ENCODE measurements at places on chromosomes 2 and 18.

- no peak for DNase-seq
Measured at GRCh38 chr2:228509021-228509420, 327.5 kb upstream of the SPHKAP start.

DNA sequence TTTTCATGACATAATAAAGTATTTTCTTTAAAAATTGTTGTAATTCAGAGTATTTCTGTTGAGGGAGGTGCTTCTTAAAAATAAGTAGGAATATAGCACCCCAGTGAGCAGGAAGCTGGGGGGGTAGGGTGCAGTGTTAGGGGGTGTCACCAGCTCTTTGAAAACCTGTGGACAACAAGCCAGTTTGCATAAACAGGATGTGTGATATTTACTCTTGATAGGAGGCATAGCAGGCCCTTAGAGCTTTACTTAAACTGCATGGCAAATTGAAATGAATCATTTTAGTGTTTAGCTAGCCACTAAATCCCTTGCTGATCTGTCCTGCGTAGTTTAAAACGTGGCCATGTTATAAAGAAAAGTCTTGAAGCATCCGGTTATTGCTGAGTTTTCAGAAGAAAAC, 8.4 kb downstream of the TGIF1 start:
- DNase-seq: no peak

DNA sequence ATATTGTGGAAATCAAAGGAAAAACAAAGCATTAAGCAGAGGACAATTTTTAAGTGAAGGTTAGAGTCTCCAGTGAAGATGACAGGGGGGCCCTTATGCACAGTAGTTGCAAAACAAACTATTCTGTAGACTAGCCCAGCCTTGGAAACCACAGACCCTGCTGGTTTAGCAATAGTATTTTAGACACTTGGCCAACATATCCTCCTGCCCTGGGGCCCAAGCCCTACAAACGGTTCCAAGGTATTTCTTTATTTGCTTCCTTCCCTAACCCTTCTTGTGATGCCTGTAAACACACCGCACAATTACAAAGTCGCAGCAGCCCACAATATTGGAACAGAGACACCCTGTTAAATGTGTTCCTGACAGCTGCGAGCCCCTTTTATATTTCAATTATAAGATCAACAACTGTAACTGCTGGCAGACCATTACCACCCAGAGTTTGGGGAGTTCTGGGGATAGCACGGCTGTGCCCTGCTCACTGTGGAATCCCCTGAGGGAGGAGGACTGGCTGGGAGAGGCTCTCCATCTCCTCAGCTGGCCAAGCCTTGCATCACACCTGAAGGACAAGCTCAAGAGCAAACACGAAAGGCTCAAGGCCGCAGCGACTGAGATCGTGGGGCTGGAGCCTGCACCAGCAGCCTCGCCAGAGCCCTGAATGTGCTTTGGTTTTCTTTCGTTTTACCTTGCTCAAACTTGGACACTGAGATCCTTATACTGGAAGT, 282.2 kb upstream of the ATP5MC3 start:
- DNase-seq: no peak

DNA sequence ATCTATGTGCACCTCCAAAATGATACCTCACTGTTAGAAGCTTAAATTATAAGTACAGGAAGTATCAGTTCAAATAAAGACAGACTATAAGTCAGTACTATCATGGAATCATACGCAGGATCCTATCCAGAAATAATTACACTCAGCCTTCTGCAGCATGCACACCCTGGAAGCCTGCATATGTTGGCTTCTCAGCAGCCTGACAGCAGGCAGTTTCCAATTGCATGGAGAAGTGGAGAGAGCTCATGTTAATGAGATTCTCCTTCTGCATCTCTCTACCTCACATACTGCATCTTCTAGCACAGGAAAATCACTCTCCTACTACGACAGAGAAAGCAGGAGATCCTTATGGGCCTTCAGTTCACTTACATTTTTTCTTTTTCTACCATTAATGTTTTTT, 20.5 kb downstream of the NR4A2 start:
- DNase-seq: peak; percentile 49

DNA sequence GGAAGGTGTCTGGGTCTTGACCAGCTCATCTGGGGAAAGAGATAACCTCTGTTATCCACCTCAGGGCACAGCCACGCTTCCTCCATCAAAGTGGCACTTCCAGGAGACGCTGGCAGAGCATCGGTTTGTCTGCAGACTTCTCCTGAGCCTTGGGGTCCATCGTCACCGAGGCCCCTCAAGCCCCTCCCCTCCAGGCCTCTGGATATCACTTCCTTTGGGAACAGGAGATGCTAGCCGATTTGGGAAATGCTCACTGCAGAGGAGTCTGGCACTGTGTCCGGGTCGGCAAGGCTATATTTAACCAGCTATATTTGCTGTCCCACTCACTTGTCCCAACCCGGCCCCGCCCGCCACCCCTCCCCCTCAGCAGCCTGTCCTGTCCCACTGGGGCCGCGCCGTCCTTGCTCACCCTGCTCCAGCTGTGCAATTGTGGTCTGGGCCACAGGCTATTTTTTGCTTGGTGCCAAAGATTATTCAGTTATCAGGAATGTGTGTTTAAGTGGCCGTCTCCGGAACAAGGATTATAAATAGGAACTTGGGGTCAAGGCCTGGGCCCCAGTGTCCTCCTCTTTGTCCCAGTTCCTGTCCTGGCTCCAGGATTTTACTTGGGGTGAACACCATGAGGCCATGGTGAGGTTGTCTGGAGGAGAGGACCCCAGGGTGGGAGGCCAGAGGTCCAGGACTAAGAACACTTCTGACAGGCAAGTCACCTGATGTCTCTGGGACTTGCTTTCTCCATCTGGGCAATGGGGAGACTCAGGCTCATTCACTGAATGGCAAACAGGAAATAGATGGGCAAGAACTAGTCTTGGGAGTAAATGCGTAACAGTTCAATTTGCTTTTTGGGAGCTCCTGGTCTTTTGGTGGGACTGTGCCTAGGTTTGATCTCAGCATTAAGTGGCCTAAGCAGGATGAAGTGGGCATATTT, 263.6 kb downstream of the DYSF start:
- DNase-seq: no peak

- no peak for DNase-seq
Measured at GRCh38 chr2:179636100-179636980, 225.1 kb downstream of the ZNF385B start.

DNA sequence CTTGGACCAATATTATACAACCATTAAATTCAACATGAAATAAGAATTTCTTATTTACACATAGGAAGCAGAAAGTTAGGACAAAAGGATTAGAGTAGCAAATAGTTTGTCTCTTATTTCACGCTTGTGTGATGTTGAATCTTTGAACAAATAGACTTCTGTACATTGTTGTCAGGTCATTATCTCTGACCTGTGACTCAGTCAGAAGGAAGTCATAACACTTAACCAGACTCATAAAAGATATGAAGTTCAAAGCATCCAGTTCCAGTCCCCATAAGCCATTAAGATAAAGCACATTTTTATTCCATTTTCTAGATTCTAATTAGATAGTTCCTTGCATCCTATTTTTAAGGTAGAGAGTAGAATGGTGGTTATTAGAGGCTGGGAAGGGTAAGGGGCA, 130.8 kb downstream of the UPP2 start:
- DNase-seq: no peak

- no peak for DNase-seq
Measured at GRCh38 chr2:102843764-102844443, 82.1 kb downstream of the TMEM182 start.

DNA sequence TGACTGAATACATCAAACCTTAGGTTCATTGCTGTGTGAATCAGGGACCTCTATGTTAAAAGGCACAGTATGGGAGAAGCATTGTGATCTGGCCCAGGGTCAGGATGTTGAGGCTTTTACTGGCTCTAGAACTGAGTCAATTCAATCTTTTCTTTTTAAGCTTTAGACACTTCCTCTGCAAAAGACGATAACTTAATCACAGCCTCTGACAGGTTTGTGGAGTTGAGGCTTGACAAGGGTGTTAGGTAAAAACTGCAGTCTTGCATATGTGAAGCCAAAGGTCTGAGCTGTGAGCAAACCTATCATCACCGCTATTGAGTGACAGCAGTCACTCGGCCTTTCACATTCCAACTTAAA, 17.3 kb upstream of the ARHGAP25 start:
- DNase-seq: no peak

- no peak for DNase-seq
Measured at GRCh38 chr18:21183670-21184069, 58.4 kb upstream of the GREB1L start.

GRCh38 chr2:191349990-191350389, 104.8 kb downstream of the MYO1B start:
- no peak for DNase-seq

DNA sequence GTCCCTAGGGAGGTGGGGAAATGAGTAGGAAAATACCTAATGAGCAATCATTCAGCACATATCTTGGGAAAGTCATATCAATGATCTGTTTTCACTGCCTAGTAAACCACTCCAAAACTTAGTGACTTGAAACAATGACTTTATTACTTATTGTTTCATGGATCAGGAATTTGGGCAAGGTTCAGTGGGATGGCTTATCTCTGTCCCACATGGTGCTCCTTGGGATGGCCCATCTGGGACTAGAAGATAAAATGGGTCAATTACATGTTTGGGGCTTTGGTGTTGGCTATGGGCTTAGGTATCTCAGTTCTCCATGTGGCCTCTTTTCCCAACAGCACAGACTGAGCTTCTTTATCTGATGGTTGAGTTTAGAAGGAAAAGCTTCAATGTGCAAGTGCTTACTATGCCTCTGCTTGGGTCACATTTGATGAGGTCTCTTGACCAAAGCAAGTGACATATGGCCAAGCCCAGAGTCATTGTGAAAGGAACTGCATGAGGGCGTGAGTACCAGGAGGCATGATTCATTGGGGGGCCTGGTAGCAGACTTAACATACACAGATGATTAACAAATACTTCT, 218.1 kb upstream of the TNP1 start:
- DNase-seq: no peak

- DNase-seq: no peak
Measured at GRCh38 chr2:60453872-60454271, 99.6 kb downstream of the BCL11A start.

DNA sequence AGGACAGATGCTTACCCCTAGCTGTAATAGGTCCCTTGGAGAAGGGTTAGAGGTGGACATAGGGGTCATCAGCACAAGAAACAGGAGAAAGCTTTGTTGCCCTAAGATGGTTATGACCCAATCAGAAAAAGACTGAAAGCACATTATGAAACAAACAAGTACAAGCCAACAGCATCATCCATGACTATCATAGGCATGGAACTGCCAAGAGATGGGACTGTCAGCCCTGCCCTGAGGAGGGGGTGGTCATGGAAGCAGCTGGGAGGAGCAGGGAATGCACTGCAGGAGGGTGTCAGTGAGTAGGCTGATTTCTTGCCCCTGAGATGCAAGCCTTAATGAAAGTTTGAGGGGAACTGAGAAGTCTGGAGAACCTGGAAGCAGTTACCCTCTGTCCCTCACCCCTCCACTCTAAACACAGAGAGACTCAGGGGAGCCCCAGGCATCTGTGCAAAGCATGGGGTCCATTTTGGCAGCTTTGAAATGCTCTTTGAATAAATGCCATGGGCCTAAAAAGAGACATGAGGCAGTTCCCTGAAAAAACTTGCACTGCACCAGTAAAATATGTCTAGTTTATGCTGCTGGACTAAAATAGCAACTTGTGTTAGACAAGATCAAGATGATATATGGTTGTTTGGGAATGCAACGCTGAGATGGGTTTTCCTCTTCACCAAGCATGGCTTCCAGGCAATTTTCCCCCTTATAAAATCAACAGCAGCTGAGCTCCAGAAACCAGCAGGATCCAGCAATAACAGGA, 122.7 kb upstream of the ZFP36L2 start:
- DNase-seq: no peak

GRCh38 chr2:240302933-240303595, 132.4 kb upstream of the GPC1 start:
- no peak for DNase-seq

- no peak for DNase-seq
Measured at GRCh38 chr2:64400105-64400728, 53.7 kb upstream of the LGALSL start.

DNA sequence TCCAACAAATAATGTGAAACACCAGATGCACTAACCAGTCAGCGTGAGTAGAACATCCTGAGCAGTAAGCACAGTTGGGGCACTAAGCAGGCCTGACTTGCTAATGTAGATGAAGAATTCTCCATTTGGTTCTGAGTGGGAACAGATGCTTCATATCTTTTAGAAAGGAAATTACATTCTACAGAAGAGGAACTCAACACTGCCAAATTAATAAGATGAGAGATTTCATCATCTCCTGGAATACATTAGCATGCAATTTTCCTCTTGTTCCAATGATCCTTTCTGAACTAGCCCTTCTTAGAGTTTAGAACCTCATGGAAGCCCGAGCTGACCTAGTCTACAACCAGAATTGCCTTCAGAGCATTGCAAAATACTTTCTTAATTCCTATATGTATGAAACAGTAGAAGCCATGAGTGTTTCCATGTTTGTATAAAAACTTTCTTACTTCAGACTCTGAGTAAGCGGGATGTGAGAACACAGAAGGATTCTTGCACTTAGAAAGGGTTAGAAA, 34.8 kb downstream of the COL5A2 start:
- no peak for DNase-seq

- DNase-seq: no peak
Measured at GRCh38 chr18:21777814-21778213, 37.2 kb downstream of the MIB1 start.

- no peak for DNase-seq
Measured at GRCh38 chr2:146228466-146229058, 1616.3 kb upstream of the ACVR2A start.

- no peak for DNase-seq
Measured at GRCh38 chr2:112183327-112184025, 45.3 kb downstream of the FBLN7 start.

GRCh38 chr2:120220756-120221155, 2.4 kb downstream of the TMEM185B start:
- DNase-seq: no peak

DNA sequence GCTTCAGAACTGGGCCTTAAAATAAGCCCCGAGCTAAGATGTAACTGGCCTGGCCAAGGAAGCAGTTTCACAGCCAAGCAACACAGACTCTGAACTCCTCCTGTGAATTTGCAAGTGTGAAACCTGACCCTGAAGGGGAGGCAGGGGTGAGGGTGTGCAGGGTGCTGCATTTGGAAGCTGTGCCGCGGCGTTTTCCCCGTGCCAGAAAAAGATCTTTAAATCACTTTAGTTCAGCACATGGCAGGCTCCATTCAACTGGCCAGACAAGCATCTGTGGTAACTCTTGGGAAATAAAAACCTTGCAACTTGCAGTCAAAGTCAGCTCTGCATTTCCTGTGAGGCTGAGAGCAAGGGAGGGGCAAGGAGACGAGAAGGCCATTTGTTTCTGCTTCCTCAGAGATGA, 209.3 kb upstream of the SOX11 start:
- DNase-seq: no peak

DNA sequence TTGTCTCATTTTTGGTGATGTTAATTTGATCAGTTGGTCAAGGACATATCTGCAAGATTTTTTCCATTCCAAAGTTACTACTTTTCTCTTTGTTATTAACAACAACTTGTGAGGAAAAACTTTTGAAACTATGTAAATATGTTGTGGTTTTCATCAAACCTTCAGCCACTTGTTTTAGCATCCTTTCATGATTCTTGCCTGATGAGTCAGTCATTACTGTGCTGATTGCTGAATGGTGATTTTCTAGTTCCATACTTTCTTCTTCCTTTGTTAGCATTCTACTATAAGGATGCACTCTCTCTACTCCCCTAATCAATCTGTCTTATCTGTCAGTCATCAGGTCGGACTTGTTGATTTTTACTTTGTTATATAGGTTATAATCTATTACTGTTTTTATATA, 10.9 kb downstream of the TMEM87B start:
- DNase-seq: no peak

- peak; percentile 97 for DNase-seq
Measured at GRCh38 chr2:152513681-152514080, 178.7 kb downstream of the FMNL2 start.
